ENCODE measurements at places on chromosomes 12 and 14.

DNA sequence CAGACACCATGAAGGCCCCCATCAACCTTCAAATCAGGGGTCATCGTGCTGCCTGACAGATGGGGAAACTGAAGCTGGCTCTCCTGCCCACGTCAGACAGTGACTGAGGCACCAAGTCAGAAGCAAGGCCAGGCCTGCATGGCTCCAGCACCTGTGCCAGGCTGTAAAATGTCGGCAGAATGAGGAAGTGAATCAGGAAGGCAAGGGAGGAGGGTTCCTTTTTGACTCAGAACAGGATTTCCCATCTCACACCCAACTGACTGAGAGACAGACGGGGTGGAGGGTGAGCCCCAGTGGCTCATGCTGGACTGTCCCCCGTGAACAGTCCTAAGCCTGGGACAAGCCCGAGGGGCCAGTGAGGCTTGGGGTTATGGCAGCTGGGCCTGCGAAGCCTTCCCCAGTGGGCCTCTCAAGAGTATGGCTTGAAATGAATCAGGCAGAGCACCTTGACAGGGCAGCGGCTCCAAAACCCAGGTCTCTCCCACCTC is 20.9 kb downstream of the SYNE3 start:
- DNase-seq = no peak

DNA sequence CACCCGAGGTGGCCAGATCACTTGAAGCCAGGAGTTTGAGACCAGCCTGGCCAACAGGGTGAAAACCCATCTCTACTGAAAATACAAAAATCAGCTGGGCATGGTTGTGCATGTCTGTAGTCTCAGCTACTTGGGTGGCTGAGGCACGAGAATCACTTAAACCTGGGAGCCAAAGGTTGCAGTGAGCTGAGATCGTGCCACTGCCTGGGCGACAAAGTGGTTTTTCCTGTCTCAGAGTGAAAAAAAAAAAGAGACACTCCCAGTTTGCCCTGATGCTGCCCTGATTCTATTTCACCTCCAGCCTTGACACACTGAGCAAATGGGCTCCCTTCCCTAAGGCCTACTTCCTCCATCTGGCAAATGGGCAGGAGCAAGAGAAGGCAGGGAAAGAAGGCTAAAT is 28.5 kb upstream of the PLEK2 start:
- no peak for DNase-seq

DNA sequence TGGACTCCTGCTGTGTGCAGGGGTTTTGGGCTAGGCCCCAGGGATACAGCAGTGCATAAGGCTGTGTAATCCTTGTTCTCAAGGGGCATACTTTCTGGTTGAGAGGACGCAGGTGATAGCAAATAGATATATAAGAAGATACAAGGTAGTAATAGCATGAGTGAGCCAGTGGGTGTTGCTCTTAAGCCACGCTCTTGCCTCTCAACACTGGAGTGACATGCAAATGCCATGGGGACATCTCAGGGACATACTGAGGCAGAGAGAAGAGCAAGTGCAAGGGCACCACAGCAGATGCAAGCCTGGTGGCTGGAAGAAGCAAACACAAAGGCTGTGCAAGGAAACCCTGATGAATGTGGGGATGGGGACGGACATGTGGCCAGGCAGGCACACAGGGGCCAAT is 223.3 kb downstream of the CHST11 start:
- no peak for DNase-seq

GRCh38 chr14:106037380-106037779 is 511.0 kb downstream of the TMEM121 start:
- DNase-seq = no peak

GRCh38 chr14:52153939-52154338 is 85.1 kb upstream of the NID2 start:
- DNase-seq = peak; percentile 29

DNA sequence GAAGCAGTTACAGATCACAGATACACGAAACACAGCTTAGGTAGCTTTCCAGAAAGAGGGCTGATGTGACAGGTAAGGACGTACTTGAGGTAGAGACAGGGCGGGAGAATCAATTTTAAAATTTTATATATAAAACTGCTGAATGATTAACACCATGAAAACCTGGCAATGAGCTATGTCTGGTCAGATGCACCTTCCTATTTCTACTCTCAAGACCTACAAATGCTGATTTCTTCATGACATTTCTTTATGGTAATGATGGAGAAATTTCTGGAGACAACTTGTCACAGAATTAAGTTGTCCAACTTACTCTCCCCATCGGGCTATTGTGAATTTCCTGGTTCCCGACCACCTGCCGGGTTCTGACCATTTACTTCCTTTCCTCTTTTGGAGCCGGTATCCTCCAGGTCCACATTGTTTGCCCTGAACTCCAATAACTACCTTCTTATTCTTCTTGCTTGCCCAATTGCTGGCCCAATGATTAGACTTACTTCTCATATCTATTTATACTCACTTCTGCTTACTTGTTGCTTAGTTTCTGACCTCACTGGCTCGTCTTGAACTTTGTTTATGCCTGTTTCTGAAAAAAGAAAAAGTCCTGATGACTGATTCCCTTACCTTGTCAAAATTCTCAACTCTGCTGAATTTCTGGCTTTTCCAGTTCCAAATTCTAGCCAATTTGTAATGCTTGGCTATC is 12.8 kb upstream of the ATP2B1 start:
- no peak for DNase-seq

DNA sequence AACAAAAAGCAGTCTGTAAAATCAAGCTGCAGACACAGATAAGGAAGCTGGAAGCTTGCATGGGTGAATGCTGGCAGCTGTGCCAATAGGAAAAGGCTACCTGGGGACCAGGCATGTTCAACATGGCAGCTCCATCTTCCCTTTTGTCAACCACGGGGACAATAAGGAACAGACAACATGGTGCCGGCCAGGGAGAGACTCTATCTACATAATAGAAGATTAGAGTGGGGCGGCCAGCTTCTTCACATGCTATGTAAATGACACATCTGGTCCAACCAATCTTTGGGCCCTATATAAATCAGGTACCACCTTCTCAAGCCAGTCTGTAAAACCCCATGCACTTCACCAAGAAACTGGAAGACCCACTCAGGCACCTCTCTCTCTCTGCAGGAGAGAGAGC is 157.6 kb downstream of the SUDS3 start:
- no peak for DNase-seq

DNA sequence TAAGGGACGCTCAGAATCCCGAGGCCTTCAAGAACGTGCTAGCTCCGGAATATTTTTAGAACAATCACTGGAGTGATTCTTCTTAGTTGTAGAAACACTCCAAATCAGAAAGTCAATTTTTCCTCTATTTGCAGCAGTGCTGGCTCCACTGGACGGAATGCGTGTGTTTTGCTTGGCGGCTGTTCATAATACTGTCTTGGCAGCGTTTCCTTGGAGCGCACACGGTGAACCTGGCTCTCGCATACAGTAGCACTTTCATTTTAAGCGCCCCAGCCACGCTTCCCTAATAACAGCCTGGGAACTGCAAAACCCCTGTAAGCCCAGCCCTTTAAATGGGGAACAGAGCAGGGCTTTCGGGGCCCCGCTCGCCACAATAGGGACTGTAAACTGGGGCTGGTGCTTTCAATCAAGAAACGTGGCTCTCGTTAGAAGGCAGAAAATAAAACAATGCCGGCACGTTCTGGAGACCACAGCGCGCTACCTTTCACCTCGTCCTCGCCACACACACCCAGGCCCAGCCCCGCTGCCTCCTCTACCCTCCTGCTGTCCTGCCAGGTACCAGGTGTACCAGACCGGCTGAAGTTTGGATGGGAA is 79.9 kb downstream of the BCL11B start:
- no peak for DNase-seq

DNA sequence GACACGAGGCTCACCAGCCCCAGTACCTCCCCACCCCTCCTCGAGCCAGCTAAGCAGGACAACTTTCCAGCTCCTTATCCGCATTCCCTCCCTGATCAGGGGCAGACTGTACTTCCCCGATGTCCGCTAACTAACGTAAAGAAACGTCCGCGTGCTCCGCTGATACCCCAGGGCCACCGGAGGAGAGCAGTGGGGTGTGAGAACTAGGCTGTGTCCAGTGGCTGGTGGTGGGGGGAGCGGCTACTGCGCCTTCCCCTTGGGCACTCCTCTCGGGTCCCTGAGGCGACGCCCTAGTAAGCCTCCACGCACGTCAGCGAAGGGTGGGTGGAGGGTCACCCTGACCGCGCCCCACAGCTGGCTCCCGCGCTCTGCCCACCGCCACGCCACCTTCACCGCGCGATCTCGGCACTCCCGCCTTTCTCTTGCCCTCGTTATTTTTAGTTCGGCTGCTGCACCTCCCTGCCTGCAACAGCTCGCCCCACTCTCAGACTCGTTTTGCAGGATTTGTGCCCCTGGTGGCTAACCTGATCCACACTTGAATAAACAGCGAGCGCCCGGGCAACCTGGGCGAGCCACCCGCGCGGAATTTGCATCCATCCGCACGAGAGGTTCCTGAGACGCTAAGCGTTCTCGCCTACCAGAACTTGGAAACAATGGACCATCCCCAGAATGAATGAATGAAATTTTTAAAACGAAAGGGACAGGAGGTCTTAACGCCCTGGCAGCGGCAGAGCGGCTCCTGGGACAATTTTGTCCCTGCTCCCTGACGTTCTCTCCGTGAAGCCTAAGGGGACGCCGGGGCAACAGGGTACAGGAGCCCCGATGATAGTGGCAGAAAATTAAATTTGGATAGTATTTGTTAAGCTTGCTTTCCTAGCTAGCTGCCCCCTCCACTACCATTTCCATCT is 6.9 kb upstream of the BMP4 start:
- DNase-seq = no peak

DNA sequence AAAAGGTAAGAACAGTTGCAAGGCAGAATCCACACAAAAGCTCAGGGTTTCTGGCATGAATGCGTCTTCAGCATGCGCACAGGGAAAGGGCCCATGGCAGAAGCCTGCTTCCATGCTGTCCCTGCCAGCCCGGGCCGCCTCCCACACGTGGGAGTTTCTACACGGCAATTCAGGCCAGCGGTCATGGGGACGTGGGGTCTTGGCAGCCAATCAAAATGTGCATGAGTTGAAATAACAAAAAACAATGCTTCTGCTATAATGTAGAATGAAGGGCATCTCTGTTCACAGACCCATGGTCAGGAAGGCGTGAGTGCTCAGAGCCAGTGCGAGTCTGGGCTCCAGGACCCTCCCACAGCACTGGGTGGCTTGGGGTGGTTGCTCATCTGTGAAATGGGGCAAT is 28.6 kb downstream of the AMN start:
- no peak for DNase-seq

- no peak for DNase-seq
Measured at GRCh38 chr12:96720363-96720705, 186.7 kb upstream of the NEDD1 start.

- DNase-seq = no peak
Measured at GRCh38 chr14:69880893-69881292, 1.7 kb downstream of the SMOC1 start.

- DNase-seq = no peak
Measured at GRCh38 chr12:14613718-14614117, 46.0 kb upstream of the PLBD1 start.

DNA sequence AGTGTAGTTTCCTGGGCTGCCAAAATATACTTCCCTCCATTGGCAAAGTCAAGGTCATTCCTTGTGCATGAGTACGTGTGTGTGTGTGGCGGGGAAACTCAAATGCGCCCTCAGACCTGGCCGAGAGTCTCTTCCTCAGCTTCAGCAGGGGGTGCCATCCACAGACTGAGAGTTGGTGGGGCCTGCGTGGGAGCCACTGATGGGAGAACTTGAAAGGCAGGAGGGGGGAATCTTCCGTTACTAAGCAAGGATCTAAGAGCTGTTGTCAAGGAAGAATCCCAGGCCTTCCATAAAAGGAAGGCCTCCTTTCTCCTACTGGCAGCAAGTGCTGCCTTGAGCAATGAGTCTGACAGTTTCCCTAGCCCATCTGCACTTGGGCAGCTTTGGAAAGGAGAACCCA is 274.9 kb downstream of the EMP1 start:
- no peak for DNase-seq

Measured in NCI-H1436 treated with DMSO at 0.1 percent for 48 hours (cell line).